Myocyte (in vitro differentiated cells): ENCODE measurements at places on chromosomes 3 and 15.

GRCh38 chr3:112486811-112487505 lies 12.3 kb downstream of the BTLA start:
- peak; percentile 6 for DNase-seq

DNA sequence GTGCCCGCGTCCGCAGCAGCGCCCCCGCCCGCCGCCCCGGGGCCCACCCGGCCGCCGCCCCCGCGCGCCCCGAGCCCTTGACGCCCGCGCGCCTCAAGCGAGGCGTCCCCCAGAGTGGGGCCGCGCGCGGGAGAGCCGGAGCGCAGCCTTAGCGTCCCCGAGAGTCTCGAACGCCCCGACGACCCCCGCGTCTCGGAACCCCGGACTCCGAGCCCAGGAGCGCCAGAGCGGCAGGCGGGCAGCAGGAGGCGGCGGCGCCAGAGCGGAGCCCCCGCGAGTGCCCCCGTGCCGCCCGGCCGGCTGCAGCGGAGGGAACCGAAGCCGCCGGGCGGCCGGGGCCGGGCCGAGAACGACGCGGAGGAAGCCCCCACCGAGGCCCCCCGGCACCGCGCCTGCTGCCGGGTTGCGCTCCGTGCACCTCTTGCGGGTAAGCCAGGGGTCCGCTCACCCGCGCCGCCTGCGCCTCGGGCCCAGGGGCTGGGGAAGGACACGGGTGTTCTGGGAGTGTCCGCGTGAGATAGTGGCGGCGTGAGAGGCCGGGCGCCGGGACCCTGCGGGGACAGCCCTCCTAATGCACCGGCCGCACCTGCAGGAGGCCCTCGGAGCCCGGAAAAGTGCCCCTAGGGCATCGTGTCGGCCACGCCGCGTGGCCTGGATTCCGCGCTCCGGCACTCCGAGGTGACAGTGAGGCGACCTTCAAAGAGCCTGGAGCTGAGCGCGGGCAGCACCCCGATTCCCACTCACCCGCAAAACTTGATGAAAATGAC lies 52.0 kb upstream of the ULK4 start:
- DNase-seq = peak; percentile 50

GRCh38 chr3:54564374-54564925 lies 363.4 kb downstream of the LRTM1 start:
- DNase-seq = no peak

DNA sequence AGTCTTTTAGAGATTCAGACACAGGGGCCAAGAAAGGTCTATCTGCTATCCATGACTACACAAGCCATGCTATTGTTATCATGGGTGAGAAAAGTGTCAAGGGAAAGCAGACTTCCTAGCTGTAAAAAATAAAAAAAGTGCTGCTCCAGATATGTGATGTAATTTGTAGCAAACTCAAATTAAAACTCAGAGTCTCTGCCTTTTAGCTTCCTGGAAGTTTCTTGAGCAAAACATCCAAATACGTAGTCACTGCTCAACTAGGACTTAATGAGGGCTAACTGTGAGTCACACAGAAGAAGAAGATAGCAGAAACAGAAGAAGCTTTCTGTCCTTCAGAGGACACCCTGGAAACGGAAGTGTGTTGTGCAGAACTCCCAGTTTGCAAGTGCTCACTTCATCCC lies 393.4 kb upstream of the NR2F2 start:
- DNase-seq = no peak

GRCh38 chr3:117485841-117486240 lies 776.3 kb downstream of the TUSC7 start:
- DNase-seq = no peak

DNA sequence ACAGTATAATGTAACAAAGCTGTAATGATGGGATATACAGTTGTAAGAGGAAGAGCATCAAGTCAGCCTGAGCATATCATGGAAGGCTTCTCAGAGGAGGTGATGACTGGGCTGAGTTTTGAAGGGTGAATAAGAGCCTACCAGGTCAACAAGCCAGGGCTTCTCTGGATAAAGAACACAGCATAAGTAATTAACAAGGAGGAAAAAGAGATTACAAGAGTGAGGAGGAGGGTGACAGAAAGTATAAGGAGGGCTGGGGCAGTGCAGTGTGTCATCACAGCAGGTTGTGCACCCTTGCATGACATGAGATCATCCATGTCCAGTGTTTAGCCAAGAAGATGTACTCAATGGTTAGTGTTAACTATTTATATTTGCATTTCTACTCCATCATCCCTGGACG lies 16.9 kb upstream of the SPATA12 start:
- DNase-seq = no peak

DNA sequence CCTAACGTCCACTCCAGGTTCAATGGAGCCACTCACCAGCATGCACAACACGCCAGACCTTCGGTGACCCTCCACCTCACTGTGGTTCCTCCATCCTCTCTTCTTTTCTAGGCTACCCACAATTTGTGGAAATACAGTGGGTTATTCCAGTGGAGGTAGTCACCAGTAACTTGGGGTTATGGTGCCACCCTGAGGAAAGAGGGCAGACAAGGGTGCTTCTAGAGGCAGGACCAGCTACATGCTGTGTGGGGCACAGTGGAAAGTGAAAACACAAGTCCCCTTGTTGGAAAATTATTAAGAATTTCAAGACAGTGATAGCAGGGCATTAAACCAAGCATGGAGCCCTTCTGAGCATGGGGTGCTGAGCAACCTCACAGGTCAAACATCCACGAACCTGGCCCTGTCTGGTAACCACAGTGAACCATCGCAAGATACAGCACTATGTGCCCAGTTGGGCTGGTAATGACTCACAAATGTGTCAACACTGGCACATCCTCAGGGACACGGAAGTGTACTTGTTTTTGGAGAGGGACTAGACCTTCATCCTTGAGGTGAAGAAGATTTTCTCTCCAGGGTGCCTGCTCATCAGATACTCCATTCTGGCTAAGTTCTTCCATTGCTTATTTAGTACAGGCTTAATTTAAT lies 166.7 kb downstream of the STT3B start:
- peak; percentile 34 for DNase-seq

DNA sequence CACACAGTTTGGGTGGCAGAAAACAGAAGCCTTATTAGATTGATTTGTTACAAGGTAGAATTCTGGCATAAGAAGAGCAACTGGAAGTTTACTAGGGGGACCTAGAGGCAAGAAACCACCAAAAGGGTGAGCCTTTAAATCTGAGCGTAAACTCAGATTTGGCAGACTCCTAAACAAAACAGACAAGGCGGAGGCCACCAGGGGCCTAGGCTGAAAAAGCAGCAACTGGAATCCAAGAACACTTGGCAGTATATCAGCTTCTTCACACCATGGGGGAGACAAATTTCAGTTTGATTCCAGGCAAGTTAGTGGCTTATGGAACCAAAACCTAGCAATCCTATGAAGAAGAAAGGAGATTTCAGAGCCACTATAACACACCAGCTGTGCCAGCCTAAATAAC lies 220.0 kb downstream of the C3orf38 start:
- no peak for DNase-seq

- no peak for DNase-seq
Observed at GRCh38 chr3:15979495-15979894, 181.7 kb upstream of the ANKRD28 start.

DNA sequence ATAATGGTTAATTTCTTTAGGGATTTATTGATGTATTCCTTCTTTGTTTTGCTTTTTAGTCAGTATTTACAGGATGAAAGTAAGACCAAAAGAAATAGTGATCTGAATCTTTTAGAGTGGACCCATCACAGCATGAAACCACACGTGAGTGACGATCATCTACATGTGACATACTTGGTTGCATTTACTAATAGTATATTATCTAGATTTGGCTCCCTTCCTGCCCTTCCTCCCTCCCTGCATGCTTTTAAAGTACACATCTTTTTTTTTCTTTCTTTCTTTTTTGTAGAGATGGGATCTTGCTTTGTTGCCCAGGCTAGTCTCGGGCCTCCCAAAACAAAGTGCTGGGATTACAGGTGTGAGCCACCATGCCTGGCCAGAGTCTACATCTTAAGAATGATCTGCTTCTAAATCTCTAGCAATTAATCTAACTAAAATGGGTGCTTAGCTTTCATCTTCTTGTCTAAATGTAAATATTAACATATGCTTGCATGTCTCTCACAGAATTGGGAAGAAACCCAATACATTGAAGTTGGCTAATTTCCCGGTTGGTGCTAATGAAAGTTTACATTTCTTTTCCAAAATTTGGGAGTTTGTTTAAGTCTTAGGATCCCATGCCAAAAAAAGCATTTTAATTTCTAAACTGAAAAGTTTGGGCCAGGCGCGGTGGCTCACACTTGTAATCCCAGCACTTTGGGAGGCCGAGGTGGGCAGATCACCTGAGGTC lies 38.0 kb downstream of the SENP2 start:
- no peak for DNase-seq

DNA sequence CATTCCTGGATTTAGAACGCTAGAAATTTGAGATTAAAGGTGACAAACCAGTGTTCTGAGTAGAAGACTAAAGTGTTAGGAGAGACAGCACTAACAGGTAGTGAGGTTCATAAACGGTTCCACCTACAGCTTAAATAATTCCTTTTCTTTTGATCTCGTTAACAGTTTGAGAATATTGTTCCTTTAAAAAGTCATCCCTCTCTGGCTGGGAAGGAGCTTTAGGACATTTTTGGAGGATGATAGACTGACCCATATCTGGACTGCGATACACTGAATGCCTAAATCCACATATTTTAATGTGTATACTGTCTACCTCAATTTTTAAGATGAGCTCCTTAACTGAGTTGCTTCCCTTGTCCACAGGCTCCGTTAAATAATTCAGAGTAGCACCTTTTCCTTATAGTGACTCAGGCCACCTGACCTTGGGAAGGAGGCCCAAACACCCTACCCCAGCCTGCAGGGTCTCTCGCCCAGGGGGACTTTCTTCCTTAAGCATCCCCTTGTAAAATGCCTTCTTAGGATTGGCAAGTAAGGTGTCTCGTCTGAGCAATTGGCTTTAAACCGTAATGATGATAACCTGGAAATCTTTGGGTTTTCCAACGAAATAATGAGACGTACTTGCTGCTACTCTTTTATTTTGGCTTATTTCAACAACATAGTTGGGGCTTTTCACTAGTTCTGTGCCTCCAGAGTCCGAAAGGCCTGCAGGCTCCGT lies 3.3 kb downstream of the TRIM71 start:
- no peak for DNase-seq

DNA sequence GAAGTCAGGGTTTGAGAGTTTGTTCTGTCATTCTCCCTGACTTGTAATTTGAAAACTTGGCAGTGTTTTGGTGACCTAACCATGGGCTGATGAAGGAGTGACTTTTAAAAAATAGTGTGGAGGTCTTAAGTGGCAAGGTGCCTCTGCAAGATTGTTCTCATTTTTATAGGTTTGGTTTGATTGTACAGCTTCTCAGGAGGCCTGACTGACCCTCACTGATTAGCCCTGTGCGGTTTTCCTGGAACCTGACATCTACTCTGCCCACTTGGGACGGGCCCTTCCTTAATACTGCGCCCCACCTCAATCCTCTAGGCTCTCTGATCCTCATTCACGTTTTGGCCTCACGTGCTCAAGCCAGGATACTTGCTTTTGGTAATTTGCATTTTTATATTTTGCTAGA lies 2.8 kb downstream of the UBE2E1 start:
- no peak for DNase-seq

DNA sequence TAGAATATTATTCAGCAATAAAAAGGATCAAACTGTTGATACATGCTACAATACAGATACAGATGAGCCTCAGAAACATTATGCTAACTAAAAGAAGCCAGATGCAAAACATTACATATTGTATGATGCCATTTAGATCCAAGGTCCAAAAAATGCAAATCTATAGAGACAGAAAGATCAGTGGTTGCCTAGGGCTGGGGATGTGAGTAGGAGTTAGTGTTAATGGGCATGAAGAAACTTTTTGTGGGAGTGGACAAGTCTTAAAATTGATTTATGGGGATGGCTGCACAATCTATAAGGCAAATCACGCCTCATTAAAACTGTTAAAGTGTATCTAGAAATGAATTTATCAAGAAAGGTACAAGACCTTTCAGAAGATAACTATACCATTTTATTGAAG lies 45.0 kb downstream of the EHHADH start:
- DNase-seq = no peak

DNA sequence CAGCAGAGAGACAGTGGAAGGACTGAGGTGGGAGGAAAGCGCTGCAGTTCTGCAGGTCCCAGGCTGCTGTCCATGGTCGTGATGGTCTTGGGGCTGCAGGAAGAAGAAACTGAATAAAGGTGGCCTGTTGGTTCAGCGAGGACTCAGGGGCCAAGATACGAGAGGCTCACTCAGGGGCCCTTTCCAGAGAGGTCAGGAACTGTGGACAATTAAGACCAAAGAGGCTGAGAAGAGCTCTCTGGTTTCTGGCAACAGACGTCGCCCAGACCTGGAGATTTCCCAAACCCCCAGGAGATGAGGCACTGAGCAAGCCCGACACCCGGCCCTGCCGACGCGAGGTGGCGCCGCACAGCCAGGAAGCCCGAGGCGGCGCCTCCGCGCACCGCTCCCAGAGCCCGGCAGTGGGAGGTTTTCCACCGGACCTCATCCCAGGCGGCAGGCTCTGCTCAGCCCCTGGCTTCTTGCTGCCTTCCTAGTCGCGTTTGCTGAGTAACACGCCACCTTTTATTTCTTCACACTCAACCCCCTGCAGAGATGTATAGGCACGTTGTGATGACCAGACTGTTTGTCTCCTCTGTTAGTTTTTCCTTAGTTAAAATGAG lies 56.4 kb upstream of the ARRDC4 start:
- peak; percentile 71 for DNase-seq

DNA sequence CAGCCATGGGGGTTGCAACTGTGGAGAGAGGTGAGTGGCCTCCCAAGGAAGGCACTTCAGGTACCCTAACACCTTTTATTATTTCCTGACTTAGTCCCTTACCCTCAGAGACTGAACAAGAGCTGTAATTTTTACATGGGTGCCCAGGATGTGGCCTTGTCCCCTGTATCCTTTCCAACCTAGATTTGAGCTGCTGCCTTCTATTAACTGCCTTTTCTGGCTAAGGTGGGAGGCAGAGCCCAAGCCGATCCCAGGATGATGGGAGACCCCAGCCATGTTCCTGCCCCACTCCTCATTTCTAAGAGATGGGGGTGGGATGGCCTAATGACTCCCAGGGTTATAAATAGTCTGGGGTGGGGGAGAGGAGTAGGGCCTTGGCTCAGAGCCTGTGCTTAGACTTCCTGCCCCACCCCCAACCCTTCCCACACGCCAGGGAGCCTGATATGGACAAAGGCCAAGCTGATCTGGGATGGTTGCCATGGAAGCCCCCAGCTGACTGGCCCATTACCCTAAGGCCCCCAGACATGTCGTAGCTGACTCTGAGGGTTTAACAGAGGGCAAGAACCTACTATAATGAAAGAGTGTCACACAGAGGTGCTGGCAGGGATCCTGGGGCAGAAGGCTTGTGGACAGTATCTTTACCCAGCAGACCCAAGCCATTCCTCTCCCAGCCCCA lies 1.9 kb downstream of the KLHDC8B start:
- DNase-seq = peak; percentile 64
